ENCODE measurements at places on chromosomes 16 and 17.

GRCh38 chr17:3544365-3544764, 13.2 kb downstream of the TRPV3 start:
- no peak for DNase-seq

DNA sequence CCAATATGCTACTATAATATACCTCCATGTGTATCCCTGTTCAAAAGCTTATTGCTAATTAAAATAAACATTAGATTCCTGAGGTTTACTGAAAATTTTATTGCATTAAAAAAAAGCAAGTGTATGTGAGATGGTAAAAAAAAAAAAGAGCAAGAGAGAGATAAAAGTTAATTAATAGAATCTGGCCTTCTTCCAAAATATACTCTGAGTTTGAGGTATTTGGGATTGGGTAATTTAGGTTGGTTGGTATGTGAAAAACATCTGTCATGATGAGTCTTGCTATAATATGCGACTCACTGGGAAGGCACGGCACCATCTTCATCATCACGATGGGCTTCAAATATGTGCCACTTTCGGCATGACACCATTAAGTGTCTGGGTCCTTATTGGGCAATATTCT, 711.1 kb upstream of the SOX9 start:
- DNase-seq = no peak

DNA sequence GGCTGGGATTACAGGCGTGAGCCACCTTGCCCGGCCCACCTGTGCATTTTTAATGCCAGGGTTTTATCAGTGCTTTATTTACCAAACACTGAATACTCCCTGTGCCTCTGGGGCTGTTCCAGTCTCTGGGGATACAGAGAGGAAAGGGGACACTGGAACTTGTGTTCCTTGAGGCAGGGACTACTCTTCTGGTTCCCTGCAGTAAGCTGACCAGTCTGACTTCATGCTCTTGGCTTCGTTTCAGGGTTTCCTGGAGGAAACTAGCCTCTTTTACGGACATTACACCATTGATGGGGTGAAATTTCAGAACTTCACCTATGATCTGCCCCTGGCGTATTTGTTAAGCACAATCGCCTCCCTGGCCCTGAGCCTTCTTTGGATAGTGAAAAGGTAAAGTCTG, 37.4 kb upstream of the COQ7 start:
- DNase-seq = no peak

GRCh38 chr17:73795730-73796129, 151.5 kb upstream of the SDK2 start:
- no peak for DNase-seq

- peak; percentile 34 for DNase-seq
Measured at GRCh38 chr16:81204798-81205680, 33.5 kb upstream of the BCO1 start.

GRCh38 chr16:11835891-11836649, 15.3 kb downstream of the RSL1D1 start:
- DNase-seq = no peak

- no peak for DNase-seq
Measured at GRCh38 chr16:24428756-24429155, 110.6 kb upstream of the RBBP6 start.

GRCh38 chr17:47301161-47301560, 22.6 kb upstream of the EFCAB13 start:
- no peak for DNase-seq

DNA sequence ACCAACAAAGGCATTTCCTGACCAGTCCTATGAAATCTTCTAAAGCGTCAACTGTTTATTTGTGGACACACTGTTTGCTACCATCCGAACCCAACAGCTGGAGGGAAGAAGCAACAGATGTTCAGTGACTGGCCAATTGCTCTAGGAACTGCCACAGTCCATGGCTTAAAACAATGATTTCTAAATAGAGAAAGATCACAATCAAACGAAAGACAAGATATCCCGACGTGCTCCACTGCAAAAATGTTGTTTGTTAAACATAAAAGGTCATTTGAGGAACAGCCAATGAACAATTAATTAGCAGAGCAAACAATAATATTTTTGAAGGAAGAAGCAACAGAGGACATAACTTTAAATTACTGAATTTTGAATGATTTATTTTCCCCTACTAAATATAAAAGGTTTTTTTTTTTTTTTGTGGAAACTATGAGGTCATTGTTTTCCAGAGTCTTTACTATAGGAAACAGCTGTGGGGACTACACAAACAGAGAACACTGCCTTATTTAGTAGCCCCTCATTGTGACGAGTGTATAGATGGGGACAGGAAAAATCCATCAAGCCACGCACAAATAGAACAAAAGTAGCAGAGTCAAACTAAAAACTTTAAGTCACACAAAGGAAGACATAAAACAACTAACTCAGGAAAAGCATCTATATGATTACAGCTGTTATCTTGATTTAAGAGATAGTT, 17.2 kb downstream of the USP31 start:
- DNase-seq = no peak

GRCh38 chr16:85717393-85718152, 28.8 kb upstream of the GINS2 start:
- DNase-seq = peak; percentile 24

GRCh38 chr16:12535535-12536411, 267.9 kb downstream of the CPPED1 start:
- no peak for DNase-seq

GRCh38 chr17:82815790-82816305, 24.0 kb downstream of the ZNF750 start:
- no peak for DNase-seq

DNA sequence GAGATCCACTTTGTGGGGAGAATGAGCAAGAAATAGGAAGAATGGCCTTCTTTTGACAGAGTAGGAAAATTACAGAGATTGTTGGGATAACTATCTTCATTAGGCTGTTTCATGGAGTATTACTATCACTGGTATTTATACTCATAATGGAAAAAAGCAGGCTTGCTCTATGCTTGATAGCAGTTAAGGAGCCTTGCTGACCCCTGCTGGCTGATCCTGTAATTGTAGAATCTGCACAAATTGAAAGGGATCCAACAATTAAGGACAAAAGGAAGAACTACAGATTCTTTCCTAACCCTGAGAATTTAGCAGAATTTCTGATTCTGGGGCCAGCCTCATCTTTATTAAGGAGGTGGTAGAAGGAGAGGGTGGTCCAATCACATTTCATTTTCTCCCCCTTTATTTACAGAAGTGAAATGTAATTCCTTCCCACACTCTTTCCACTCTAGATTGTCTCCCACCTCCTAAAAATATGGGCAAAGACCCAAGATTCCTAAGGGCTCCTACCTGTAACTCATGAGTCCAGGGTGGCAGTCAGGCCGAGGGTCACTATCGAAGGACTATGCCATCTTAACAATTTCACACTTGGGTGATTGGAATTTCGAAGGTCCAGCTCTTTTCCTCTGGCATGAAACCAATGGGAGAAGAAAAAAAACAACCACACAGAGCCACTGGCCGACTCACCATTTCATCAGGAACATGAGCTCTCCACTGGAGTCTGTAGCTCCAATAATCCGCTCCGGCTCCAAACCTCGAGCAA, 26.3 kb downstream of the NFE2L1 start:
- DNase-seq = peak; percentile 87

DNA sequence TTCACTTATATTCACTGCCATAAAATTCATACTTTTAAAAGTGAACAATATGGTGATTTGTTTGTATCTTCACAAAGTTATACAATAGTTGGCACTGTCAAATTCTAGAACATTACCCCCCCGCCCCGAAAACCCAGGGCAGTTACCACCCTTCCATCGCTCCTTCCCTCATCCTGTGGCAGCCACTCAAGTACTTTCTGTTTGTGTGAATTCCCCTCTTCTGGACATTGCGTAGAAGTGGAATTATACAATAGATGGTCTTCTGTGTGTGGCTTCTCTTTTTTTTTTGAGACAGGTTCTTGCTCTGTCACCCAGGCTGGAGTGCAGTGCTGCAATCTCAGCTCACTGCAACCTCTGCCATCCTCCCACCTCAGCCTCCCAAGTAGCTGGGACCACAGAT, 58.6 kb downstream of the SPECC1 start:
- no peak for DNase-seq

DNA sequence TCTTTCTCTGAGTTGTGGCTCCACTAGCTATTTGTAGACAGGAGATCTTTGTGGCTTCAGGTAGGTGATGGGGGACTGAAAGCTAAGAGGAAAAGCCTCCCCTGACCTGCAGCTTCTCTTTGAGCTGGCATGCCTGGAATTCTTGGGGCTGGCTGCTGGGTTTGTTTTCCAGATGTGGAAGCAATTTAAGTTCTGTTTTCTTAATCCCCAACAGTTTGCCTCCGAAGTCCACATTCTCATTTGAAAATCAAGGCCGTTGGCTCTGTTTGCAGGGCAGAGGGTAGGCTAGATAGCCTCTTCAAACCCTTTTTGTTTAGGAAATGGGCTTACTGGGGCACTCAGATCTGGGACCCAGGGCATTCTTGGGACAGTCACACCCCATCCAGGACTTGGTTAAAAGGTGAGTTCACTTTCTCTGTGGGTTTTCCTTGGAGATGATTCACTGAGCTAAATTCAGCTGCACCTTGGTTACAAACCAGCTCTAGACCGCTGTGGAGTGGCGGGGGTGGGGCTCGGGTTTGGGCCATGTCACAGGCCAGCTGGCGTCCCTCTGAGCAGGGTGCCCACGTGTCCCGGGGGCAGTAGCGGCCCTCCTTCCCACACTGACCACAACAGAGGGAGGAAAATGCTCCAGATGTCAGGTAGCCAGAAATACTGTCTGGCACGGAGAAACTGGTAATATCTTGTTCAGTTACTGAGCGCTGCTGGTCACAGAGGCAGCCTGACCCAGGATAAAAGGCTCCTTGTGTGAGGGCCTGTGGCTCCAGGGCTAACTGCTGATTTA, 108.5 kb downstream of the RAB11FIP4 start:
- DNase-seq = no peak

- DNase-seq = no peak
Measured at GRCh38 chr17:72761431-72761830, 331.1 kb downstream of the SLC39A11 start.

DNA sequence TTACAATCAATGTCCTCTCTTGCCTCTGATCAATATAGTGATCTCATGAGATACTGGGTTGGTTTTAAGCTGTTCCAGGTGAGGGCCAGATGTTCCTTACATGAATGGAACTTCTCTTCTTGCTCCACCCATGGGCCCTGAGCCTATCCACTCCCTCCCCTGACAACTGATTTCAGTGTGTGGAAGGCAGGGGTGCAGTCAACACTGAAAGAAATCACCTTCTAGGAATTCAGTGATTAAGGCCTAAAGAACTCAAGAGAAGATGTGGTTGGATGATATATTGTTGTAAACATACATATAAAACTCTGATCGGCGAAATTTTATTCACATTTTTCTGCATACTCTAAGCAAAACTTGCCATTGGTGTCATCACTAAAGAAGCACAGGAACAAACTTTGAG, 6.7 kb upstream of the GOSR2 start:
- DNase-seq = no peak

DNA sequence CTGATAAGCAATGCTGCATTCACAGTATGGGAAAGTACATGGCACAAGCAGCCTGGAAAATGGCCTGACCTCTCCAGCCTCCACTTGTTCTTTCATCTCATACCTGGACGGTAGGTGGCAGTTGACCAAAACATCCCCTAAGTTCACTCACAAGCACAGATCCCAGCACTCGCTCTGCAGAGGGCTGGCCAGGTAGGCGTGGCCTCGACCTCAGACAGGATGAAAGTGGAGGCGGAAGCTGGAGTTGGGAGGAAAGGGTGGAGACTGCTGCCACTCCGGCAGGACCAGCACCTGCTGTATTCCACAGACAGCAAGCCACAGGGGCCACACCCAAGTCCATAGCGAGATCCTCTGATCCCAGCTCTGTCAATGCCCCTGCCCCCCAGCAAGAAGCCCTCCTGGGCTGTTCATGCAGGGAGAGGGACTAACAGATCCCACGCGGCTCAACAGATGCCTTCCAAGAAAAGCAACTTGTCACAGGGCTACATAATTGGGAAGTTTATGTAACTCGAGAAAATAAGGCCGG, 31.3 kb downstream of the ZCCHC14 start:
- peak; percentile 28 for DNase-seq

DNA sequence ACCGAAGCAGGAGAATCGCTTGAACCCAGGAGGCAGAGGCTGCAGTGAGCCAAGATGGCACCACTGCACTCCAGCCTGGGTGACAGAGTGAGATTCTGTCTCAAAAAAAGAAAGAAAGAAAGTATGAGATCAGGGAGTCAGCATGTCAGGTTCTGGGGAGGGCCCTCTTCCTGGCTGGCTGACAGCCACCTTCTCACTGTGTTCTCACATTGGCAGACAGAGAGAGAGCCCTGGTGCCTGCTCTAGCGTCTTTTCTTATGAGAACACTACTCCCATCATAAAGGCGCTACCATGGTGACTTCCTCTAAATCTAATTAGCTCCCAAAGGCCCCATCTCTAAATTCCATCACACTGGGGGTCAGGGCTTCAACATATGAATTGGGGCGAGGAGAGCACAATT, 27.6 kb upstream of the RBBP6 start:
- DNase-seq = no peak

DNA sequence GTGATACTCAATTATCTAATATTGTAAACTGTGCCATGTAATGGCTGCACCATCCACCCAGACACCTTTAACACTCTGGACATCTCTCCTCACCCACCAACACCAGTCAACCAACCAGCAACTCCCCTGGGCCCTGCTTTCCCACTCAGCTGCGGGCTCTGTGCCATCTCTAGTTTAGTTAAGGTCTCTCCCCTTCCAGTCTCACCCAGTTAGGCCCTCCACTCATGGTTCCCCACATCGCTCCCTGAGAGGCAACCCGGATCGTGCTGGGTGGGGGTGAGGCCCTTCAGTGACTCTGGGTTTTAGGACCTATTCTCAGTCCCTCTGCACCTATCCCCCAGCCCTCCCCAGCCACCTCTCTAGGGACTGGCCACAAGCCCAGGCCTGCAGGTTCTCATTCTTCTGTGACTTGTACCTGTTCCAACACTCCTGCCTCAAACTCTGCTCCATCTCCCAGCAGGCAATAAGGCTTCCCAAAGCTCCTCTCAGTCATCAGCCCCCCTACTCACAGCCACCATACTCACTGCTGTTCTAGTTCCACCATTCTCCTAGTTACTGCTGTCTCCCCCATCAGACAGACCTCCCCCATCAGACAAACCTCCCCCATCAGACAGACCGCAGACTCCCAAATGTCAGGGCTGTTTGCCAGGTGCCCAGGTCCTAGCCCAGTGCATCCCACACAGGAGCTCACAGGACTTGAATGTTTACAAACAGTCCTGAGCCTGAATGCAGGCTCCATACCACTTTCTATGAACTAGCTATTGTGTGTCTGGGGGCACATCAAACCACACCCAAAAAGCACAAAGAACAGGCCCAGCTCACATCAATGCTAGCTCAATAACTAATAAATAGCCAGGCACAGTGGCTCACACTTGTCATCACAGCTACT, 2.6 kb downstream of the TK2 start:
- DNase-seq = no peak

DNA sequence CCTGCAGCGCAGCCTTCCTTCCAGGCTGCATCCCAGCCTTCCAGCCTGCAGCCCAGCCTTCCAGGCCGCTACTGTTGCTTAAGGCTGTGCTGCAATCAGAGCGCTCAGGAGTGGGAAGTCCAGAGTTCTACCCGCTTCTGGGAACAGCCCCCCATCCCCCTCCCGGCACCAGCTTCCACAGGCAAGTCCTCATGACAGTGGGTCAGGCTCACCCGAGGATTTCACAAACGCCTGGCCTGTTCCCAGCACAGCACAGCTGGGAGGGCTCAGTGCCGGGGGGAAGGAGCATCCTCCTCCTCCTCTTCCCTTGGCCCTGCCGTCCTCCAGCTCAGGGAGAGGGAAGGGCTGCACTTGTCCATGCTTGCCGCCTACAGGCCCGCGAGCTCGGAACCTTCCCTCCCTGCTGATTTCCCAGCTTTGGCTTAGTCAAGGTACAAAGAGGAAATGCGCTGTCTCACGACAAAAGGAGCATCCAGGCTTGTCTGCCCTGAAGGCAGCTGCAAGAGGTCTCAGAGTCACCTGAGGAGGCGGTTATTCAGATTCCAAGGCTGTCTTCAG, 8.3 kb downstream of the SOCS3 start:
- peak; percentile 97 for DNase-seq
